Kidney (tissue), 22 donors: ENCODE measurements at places on chromosomes 1 and 21. TPM values are rescaled to one million over a fixed set of nuclear protein-coding genes. Genes with fewer than 3 reads are reported as not detected.

HCRTR1 gene
- 0.35 TPM for total RNA-seq

PTGS2 gene
- 2.7 TPM for total RNA-seq

FYB2 gene
- 5.5 TPM for total RNA-seq

PAX7 gene
- total RNA-seq, result not detected

- no peak for DNase-seq
These were observed 26.5 kb upstream of the PIGV start for GRCh38 chr1:26761217-26761616.

GRCh38 chr1:92817986-92818764 is 13.7 kb upstream of the RPL5 start:
- no peak for DNase-seq
